ENCODE measurements at places on chromosomes 12 and 14.

DNA sequence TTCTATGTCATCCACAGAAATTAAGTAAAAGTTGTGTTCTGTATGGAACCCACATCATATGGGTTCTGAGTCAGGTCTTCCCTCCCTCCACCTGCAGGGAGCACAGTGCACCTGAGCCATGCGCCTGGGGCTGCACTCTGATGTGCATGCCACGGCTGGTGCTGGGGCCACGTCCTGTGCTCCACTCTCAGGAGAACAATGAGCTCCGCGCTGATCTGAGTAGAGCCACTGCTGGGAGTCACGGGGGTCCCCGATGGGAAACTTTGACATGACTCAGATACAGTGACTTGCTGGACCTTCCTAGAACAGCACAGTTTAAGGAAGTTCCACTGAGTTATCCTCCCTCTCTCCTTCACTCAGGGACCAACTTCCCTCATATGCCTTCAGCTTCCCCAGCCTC, 683.4 kb downstream of the TMEM121 start:
- no peak for DNase-seq

DNA sequence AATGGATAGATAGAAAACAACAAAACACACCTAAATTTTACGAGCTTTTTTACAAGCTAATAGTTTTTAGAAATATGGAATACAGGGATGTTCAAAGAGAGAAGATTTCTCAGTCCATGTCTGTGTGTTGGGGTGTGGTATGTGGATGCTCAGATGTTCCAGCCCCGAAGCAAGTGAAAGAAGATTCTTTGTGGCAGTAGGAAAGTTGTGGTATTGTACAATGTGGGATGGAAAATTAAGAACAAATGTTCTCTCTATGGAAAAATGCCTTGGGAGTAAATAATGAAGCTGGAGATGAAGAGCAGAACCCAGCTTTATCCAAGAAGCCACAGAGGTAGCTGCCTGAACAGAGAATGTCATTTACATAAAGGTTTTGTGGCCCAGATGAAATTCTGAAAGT, 150.3 kb upstream of the PRKD1 start:
- no peak for DNase-seq

DNA sequence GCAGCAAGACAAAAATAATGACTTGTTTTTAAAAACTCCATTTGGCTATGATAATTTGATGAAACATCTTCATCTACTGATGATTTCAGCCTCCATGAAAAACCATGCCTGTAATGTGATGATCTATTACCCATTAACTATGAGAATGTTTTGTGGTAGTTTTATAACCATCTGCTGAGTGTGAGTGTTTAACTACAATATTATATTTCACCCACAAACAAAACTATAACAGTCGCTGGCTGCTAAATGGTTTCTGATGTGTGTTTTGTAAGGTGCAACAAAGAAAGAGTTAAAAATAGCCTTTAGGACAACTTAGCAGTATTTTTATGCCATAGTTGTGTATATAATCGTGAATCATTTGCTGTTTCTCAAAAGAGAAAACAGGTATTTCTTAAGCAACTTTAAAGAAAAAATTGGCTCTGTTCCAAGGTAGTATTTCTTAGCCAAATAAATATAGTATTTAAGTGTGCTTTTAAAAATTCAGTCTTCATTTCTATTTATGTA, 4.9 kb downstream of the PTHLH start:
- peak; percentile 55 for DNase-seq

DNA sequence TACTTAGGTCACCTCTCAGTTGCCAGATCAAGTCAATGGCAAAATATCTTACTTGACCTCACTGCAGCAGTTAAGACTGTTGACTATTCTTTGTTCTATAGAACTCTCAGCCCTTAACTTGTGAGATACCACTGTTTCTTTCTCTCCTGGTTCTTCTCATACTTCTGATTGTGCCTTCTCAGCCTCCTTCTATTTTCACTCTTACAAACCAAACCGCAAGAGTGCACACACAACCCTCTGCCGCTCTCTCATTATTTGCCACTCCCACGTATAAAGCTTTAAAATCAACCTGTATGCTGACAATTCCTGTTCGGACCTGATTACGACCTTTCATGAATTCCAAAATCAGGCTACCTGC, 4.5 kb downstream of the E2F7 start:
- DNase-seq, result no peak

- DNase-seq, result no peak
These were observed 27.6 kb downstream of the SBNO1 start for GRCh38 chr12:123337070-123337469.

GRCh38 chr12:52013626-52014310, 7.0 kb downstream of the TAMALIN start:
- no peak for DNase-seq

DNA sequence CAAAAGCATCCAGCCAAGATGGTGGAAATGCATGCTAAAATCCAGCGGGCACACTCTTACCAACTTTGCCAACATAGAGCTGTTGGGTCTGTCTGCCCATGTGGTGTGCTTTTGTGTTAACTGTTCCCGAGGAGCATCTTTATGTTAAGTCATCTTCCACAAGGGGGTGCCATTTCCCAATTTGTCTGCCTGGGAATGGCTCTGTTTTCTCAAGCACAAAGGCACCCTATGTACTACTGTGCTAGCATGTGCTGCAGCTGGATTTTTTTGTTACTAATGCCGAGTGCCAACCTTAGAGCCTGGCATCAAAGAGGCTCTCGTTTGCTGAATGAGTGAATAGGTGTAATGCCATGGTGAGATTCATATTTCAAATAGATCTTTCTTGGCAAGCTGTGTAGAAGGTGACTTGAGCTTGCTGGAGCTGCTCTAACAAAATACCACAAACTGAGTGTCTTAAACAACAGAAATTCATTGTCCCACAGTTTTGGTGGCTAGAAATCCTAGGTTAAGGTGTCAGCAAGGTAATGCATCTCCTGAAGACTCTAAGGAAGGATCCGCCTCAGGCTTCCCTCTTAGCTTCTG, 74.3 kb downstream of the TRHDE start:
- DNase-seq, result no peak

DNA sequence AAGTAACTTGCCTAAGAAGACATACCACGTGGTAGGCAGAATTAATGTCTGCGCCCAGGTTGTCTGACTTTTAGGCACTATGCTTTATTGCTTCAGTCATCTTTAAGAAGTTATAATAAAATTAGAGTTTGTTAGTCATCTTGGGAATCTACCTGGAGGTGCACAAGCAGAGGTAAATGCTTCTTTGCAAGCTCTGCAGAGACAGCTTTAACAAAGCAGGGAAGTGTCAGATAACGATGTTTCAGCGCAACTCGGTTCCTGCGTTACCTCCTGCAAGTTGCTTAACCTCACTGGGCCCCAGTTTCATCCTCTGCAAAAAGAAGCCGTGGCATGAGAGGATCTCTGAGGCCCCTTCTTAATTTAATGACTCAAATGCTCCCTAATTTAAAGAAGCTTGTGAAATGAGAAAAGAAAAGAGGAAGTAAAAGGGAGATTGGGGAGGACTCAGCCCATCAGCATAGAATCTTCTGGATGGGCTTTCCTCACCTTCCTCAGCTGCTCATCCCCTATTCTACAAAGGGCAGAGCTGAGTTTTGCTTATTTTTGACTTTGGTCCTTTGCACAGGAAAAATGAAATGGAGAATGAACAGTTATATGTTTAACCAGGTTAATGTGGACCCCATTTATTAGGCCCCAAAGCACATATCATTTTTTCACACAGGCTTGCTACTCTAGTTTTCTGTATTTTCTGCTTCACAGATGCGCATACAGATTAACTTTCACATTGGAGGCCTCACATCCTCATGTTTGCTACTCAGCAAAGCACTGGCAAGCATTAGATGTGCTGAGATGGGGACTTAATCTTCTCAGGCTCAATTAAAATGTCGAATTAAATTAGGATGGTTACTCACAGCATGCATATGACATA, 5.1 kb downstream of the ARHGDIB start:
- DNase-seq, result no peak

GRCh38 chr12:102010265-102010994, 51.4 kb downstream of the WASHC3 start:
- DNase-seq, result no peak

GRCh38 chr14:58584383-58584782, 53.4 kb upstream of the DACT1 start:
- DNase-seq, result peak; percentile 38

DNA sequence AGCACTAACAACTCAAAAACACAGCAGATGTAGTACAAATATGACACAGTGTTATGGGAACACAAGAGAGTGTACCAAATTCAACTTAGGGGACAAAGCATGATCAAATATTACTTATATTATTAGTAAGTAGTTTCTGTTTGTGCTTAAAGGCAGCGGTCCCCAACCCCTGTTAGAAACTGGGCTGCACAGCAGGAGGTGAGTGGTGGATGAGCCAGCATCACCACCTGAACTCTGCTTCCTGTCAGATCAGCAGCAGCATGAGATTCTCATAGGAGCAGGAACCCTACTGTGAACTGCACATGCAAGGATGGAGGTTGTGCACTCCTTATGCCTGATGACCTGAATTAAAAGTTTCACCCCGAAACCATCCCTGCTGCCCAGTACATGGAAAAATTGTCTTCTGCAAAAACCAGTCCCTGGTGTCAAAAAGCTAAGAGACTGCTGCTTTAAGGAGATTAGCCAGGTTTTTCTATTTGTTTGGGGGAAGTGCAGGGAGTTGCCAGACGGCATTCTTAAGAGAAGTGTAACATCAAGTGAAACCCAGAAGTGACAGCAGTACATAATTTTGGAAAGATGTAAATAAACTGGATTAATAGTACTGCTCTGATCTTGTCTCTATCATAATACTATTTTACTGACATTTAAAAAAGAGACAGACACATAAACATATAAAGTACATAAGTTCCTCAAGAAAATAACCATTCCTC, 26.7 kb downstream of the GTF2A1 start:
- no peak for DNase-seq

DNA sequence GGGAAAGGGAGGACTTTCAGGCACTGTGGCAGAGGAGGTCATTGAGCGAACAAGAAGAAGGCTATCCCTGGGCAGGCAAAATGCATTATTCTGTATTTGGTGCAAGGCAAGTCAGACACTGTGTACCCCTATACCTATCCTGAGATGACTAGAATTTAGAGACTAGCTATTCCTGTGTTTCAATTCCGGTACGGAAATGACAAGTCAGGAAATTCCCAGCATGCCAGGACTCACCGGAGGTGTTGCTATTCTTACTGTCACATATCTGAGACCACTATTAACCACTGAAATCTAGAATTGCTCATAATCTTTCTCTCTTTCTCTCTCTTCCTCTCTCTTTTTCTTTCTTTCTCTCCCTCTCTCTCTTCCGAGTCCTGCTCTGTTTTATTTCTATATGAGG, 297.1 kb downstream of the PDZRN4 start:
- no peak for DNase-seq

DNA sequence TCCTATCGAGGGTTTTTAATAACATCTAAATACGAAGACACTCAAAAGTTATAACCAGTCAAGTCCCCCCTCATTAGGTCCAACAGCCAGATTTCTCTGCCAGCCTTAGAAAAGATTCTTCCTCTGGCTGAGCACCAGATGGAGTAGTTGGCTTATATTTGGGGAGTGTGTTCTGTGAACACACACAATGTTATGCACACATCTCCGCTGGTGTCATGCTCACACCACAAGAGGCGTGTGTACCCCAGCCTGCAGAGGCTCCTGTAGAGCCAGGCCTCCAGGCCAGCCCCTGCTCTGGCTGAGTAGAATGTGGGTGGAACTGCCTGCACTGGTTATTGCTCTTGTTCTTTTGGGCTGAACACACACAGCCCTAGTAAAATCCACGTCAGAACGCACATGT, 64.0 kb downstream of the PIWIL1 start:
- no peak for DNase-seq

DNA sequence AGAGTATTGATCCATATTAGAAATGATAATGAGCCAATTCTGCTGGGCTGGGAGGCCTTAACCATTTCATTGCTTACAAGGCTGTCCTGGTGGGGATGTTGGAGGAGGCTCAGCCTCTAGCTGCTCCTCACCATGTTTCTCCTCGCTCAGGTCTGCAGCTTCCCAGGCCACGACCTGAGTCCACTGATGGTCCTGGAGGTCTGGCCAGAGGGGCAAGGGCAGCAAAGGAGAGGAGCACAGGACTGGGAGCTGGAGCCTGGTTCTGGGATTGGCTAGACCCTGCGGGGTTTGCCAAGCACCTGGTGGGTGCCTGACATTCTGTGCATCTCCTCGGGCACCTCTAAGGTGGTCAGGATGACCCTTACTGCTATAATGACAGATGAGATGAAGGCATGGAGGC, 92.6 kb downstream of the KIF26A start:
- DNase-seq, result no peak

DNA sequence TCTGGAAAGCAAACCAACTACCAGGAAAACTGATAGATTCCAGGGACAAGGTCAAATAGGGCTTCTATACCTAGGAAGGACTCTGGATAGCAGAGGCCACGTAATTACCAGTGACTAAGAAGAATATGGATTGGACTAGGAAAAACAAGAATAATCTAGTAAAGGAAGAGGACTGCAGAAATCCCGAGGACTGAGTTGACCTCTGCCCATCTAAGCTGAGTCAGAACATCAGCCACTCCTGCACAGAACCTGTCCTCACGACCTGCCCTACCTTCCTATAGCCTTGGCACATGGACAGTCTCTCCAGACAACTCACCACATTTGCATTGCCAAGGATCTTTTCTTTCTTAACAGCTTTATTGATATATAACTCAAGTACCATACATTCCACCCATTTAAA, 2.3 kb downstream of the OR6J1 start:
- DNase-seq, result no peak

DNA sequence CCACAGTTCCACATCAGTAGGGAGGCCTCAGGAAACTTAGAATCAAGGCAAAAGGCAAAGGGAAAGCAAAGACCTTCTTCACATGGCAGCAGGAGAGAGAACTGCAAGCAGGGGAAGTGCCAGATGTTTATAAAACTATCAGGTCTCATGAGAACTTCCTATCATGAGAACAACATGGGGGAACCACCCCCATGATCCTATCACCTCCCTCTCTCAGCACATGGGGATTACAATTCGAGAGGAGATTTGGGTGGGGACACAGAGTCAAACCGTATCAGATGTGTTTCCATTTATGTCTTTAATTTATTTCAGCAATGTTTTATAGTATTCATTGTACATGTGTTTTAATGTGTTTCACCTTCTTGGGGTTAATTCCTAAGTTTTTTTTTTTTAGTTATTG, 25.8 kb downstream of the METAP2 start:
- no peak for DNase-seq

GRCh38 chr12:56833780-56834179, 70.7 kb downstream of the HSD17B6 start:
- DNase-seq, result no peak

GRCh38 chr14:64549016-64549415, 745 bp upstream of the PPP1R36 start:
- DNase-seq, result no peak

- no peak for DNase-seq
These were observed 168.5 kb downstream of the CAPZA3 start for GRCh38 chr12:18906395-18906794.

DNA sequence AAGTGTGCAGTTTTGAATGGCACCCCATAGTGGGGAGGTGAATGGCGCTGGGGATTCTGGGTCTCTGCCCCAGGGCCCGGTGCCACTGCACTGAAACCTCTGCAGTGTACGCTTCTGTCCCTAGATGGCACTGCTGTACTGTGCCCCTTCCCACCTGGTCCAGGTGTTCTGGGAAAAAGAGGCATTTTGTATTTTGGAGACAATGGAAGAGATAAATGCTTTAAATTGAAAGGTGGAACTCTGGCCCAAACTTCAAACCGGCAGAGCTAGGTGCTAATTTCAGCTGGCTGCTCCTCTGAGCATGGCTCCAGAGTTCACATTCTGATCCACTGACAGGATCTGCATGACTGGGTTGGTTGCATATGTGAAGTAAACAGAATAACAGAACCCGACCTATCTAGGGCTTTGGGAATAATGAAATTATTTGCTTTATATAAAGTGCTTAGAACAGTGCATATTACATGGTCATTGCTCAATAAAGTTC, 52.2 kb downstream of the KRT80 start:
- DNase-seq, result no peak

- DNase-seq, result peak; percentile 46
These were observed 12.9 kb upstream of the MSI1 start for GRCh38 chr12:120381752-120382419.

Measured in HCEC 1CT (cell line).